RCC 7860 (cell line): ENCODE measurements at places on chromosomes 13 and 19.

- DNase-seq = no peak
Measured at GRCh38 chr13:102726430-102726829, 31.6 kb upstream of the METTL21C start.

DNA sequence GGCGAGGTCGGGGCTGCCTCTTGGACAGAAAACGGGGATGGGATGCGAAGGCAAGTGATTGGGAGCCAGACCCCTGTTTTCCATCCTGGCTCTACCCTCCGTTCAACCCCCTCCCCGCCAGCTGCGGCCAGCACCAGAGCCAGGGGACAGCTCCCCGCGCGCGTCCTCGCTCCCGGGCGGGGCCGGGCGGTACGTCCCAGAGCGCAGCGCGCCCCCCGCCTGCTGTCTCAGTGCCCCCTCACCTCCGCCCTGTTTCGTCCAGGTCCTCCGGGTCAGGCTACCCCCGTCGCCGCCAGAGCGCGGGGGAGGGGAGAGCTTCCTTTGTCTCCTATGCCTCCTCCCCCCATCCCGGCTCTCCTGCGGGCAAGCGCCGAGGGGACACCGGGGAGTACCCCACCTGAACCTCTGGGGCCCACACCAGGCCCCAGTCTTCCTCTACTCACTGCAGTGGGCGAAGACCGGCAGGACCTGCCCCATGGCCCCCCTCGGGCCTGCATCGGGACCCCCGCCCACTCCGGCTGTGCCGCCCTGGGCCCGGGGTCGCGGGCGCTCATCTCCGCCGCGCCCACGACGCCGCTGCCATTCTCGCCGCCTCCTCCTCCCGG lies 396 bp downstream of the RTN2 start:
- no peak for DNase-seq

DNA sequence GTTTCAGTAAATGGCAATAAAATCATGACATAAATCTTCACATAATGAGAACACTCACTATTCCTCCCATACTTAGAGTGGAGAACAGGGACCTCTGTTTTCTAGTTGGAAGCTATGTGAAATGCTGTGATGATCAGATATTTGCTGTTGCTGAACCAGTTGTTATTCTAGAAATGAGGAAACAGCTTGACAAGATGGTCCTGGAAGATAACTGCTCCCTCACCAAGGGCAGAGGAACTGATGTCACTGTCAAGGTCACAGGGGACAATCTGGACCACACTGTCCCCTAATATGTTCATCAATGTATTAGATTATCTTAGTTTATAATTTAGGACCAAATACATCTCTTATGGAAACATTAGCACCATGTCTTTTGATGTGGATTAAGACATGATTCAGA lies 1173.3 kb downstream of the PCDH17 start:
- DNase-seq = no peak

- no peak for DNase-seq
Measured at GRCh38 chr19:37692956-37693620, 26.5 kb downstream of the ZNF607 start.

- DNase-seq = peak; percentile 27
Measured at GRCh38 chr13:33272531-33273124, 12.9 kb downstream of the STARD13 start.

DNA sequence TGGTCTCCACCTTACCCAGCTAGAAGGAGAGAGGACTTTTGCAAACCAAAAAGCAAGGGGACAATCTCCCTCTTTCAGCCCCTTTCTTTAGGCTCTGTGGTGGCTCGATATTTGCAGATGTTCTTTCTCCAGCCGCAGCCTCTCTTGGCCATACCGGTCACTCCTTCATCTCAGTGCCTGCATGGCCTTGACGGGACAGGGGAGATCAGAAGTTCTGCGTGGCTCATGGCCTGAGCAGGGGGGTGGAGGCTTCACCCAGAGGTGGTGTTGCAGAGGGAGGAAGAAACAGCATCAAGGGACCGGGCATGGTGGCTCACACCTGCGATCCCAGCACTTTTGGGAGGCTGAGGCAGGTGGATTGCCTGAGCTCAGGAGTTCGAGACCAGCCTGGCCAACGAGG lies 53.2 kb downstream of the MYO9B start:
- DNase-seq = no peak

GRCh38 chr13:111503905-111504695 lies 183.7 kb downstream of the TEX29 start:
- DNase-seq = no peak

- DNase-seq = no peak
Measured at GRCh38 chr13:95226932-95227695, 74.1 kb downstream of the ABCC4 start.

DNA sequence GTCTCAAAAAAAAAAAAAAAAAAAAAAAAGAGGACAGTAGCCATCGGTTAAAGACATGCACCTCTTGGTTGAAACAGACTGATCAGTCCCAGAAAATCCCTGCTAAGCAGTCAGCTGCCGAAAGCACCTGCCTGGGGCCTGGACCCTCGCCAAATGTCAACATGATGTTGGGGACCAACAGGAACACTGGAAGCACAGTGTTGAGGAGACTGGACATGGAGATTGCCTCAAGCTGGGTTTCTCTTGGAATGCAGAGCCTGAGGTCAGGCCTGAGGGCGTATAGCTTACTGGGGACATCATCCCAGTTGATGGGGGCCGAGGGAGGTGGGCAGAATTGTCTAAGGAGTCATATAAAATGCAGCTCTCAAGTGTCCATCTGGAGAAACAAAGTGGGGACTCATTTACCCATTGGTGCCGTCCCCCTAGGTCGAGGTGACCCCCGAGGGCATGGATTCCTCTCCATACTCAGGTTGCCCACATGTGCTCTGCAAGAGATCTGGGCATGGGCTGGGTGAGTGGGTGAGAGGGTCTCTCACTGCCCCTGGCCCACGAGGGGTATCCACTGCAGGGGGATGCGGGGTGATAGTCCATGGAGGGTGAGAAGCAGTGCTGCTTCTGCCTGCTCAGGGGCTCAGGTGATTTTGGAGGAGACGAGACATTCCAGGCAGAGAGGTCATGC lies 164.5 kb downstream of the URI1 start:
- DNase-seq = no peak

DNA sequence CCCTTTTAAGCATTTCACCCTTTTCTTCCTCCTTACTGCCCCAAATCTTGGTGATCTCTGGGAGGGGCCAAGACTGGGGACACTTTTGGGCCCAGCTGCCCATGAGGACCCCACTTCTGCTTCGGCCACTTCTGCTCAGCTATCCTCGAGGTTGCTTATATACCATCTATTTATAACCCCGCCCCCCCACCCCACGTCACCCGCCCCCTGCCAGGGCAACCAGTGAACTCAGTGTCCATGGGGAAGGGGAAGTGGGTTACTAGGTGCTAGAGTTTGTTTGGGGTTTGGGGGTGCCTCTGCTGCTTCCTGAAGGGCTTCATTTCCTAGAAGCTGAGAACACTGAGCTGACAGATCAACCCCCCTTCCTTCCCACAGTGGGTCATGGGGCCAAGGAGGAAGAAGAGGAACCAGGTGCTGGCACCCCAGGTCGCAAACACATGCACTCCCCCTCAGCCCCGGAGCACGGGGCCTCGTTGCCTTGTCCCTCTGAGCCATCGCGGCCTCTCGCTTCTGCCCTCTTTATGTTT lies 6.1 kb upstream of the ADGRE5 start:
- DNase-seq = no peak

DNA sequence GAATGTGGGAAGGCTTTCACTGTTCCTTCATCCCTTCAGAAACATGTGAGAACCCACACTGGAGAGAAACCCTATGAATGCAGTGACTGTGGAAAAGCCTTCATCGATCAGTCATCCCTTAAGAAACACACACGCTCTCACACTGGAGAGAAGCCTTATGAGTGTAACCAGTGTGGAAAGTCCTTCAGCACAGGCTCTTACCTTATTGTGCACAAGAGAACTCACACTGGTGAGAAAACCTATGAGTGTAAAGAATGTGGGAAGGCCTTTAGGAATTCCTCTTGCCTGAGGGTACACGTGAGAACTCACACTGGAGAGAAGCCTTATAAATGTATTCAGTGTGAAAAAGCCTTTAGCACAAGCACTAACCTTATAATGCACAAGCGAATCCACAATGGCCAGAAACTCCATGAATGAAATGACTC lies 18.6 kb downstream of the ZNF177 start:
- no peak for DNase-seq

DNA sequence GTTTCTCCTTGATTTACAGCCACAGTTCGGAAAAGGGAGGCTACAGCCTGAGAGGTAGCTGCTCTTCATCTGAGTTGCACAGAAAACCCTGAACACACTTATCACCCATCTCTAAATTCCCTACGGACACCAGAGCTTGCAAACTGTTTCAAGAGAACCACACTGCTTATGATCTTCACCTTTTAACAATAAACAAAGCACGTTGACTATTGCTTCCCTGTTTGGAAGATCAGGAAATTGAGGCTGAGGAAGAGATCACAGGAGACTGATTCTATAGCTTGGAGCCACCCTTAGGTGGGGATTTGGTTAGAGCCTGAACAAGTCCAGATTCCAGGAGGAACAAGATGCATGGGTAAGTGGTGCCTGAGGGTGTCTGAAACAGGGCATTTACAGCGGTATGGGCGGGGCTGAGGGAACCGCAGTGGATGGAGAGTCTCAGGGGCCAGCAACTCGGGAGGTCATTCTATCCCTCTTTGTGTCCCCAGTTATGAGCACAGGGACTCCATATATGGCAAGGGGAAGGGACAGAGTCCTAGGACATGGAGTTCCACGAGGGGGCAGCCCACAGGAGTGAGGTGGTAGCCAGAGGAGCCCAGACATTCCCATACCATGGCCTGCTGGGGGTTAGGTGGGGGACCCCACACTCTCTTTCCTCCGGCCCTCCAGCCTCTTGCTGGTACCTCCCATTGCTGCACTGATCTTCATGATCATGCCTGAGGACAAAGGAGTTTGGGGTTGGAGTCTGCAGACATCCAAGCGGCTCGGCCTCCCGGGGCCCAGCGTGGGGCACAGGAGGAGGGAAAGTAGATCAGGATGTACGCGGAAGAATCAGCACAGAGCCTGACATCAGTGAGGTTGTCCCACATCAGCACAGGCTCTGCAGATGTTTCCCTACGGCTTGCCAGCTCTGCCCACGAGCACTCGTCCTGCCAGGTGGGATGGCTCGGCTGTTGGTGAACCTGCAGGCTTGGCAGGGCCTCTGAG lies 162.3 kb upstream of the ZNF536 start:
- DNase-seq = no peak

DNA sequence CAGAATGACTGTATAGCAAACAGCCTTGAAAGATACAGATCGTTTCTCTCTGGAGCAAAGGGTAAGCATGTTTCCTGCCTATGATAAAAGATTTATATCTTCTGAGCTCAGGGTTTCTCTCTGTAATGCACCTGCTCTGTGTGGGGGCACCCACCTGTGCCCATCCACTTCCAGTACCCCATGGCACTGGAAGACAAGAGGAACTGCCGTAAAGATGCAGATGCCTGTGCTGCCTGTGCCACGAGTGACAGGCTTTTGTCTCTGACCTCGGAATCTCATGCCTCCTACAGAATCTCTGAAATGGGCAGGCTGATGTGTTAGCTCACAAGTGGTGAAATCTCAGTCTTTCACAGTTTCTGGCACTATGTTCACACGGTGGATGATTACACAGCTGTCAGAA lies 50.3 kb upstream of the ATP11A start:
- no peak for DNase-seq

GRCh38 chr19:2235381-2236063 lies 607 bp downstream of the PLEKHJ1 start:
- DNase-seq = no peak

- no peak for DNase-seq
Measured at GRCh38 chr13:84191139-84191538, 308.9 kb upstream of the SLITRK1 start.

- no peak for DNase-seq
Measured at GRCh38 chr19:6211632-6212402, 68.0 kb downstream of the MLLT1 start.

GRCh38 chr19:45001087-45001739 lies at the start of gene RELB:
Gene RELB (plus strand): TSS chr19:45001464. CDS start chr19:45001580, 116 bp downstream.
- DNase-seq = peak; percentile 65

DNA sequence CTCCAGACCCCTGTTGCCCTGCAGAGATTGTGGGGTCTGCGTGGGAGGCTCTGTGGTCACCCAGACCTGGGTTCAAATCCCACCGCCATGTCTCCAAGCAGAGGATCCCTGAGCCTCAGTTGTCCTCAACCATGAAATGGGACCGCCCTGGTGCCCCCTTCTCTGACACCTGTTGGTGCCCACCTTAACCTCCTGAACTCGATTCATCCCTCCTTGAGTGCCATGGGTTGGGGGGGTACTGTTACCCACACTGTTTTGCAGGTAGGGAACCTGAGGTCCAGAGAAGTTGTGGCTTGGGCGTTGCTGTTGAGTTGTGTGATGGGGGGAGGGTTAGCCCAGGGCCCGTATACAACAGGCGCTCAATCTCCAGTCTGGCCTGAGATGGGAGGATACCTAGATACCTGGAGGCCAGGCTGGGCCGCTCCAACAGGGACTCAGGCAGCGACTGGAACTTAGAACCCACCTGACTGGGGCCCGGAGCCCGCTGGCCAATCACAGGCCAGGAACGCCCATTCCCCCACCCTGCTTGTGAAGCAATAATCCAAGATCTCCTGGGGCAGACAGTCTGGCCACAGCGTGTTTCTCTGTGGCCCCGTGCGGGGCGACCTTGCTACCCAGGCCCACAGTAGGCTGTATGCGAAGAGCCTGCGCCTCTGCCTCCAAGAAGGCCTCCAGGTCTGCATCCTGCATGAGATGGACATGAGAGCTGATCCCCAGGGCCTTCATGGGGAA lies 2.8 kb downstream of the ARID3A start:
- no peak for DNase-seq

DNA sequence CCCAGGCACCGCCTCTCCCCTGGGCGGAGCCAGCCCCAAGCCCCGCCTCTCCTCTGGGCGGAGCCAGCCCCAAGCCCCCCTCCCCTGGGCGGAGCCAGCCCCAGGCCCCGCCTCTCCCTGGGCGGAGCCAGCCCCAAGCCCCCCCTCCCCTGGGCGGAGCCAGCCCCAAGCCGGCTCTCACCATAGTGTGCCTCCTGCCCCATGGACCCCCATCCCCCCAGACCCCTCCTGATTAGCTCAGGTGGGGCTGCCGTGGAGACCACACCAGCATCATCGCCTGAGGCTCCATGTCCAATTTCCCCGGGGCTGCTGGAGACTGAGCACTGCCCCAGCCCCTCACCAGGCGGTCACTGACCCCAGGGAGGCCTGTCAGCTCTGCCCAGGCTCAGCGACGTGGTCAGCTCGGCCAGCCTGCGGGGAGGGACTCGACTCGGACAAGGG lies 4.2 kb upstream of the MADCAM1 start:
- DNase-seq = no peak

GRCh38 chr19:1767464-1767933 lies 14.2 kb downstream of the ONECUT3 start:
- DNase-seq = no peak

- DNase-seq = no peak
Measured at GRCh38 chr13:100680131-100680530, 5.5 kb upstream of the TMTC4 start.

DNA sequence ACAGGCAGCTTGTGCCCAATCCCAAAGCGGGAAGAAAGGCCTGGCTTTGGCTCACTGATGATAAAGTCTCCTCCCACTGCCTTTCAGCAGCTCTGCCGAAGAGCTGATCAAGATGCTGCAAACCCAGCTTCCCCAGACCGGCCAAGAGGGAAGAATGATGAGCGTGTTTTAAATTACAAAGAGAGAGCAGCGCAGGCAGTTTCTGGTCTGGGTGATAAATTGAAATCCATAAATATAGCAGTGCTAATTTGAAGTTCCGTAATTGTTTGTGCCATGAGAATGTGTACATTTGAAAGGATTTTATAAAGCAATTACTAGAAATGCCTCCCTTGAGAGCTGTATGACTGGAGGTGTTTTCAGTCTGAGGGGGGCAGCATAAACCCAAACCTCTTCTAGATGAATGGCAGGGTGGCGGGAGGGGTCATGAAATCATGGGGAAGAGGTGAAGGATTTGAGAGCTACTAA lies 171.8 kb downstream of the STK24 start:
- DNase-seq = no peak

GRCh38 chr19:3285647-3286176 lies 61.3 kb downstream of the CELF5 start:
- no peak for DNase-seq
